H1 (cell line): ENCODE measurements at places on chromosomes 6 and 20. TPM values are rescaled to one million over a fixed set of nuclear protein-coding genes. Genes with fewer than 3 reads are reported as not detected.

SYCP2L gene
- total RNA-seq = 3.2 and 4.2 TPM in 2 replicates

TRIM10 gene
- total RNA-seq = not detected in 2 replicates

TUBB1 gene
- total RNA-seq = not detected in 2 replicates

TREM2 gene
- total RNA-seq = not detected in 2 replicates

NOX3 gene
- not detected in 2 replicates for total RNA-seq

EYA2 gene
- total RNA-seq = 1.6 and 1.7 TPM in 2 replicates

TMEM217 gene
- total RNA-seq = 0.29 and 0.60 TPM in 2 replicates

ADIG gene
- total RNA-seq = not detected in 2 replicates

GSTA2 gene
- not detected in 2 replicates for total RNA-seq

BFSP1 gene
- total RNA-seq = 2.5 and 3.2 TPM in 2 replicates

PSMB9 gene
- 2.9 and 4.5 TPM in 2 replicates for total RNA-seq

SLC22A2 gene
- total RNA-seq = 1.2 and 1.4 TPM in 2 replicates

BTN1A1 gene
- total RNA-seq = 0.28 and 0.55 TPM in 2 replicates

PRRT1 gene
- 2.8 TPM in 2 replicates for total RNA-seq

UST gene
- total RNA-seq = 31.9 and 34.5 TPM in 2 replicates

LST1 gene
- not detected in 2 replicates for total RNA-seq

LTB gene
- 0.43 TPM in 1 of 2 replicates, not detected in the other for total RNA-seq

DNAH8 gene
- not detected in 2 replicates for total RNA-seq

MROH8 gene
- 0.48 and 0.50 TPM in 2 replicates for total RNA-seq

TCP11 gene
- total RNA-seq = not detected in 2 replicates

NKAPL gene
- total RNA-seq = not detected in 2 replicates

SLC52A3 gene
- total RNA-seq = 3.9 and 4.2 TPM in 2 replicates

CPNE5 gene
- 0.15 and 0.88 TPM in 2 replicates for total RNA-seq

IGF2R gene
- 74.1 and 80.7 TPM in 2 replicates for total RNA-seq

GDAP1L1 gene
- 8.5 and 9.8 TPM in 2 replicates for total RNA-seq

IP6K3 gene
- total RNA-seq = 0.22 and 0.23 TPM in 2 replicates

STMND1 gene
- not detected in 2 replicates for total RNA-seq

ADTRP gene
- 0.45 TPM in 1 of 2 replicates, not detected in the other for total RNA-seq

MEI4 gene
- 0.23 and 0.24 TPM in 2 replicates for total RNA-seq
